Right cardiac atrium (tissue), 5 donors: ENCODE measurements at places on chromosomes 13 and 19. TPM values are rescaled to one million over a fixed set of nuclear protein-coding genes. Genes with fewer than 3 reads are reported as not detected.

The SLC15A1 gene
- total RNA-seq = 0.11 TPM

The HSPH1 gene
- total RNA-seq = 55.4 TPM

The FCAR gene
- total RNA-seq = 0.44 TPM

The CRX gene
- total RNA-seq = not detected

DNA sequence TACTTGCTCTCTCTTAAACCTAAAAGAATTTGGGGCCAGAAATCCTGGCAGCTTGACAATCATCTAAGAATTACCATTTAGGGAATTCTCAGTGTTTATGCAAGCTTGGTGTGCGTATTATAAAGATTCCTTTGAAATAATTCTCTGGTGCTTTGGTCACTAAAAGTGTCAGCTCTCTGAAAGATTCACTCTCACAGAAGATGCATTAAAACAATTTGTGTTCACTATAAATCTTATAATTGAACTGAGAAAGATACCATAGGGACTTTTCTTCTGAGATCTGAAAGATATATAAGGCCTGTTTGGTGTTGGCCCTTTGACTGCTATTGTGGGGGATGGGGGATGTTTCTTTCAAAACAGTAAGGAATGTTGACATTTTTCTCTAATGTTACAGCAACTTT lies 27.3 kb downstream of the EPSTI1 start:
- no peak for DNase-seq

- DNase-seq = no peak
These were observed 14.4 kb upstream of the TPM4 start for GRCh38 chr19:16061943-16062342.

DNA sequence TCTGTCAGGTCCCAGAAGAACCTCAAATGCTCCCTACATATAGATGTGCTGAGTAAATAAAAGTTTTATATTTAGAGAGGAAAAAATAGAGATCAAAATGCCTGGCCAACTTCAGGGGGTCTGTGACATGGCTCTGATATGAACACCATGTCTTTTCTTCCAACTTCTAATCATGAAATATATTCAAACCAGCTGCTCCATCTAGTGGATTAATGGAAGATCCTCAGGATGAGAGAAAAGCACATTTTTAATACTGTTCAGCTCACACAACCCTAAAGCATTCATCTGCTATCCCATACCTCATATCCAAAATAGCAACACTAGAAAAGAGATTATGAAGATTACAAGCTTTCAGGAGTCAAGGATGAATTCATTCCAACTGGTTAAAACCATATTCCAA lies 56.0 kb upstream of the DOCK9 start:
- DNase-seq = no peak

DNA sequence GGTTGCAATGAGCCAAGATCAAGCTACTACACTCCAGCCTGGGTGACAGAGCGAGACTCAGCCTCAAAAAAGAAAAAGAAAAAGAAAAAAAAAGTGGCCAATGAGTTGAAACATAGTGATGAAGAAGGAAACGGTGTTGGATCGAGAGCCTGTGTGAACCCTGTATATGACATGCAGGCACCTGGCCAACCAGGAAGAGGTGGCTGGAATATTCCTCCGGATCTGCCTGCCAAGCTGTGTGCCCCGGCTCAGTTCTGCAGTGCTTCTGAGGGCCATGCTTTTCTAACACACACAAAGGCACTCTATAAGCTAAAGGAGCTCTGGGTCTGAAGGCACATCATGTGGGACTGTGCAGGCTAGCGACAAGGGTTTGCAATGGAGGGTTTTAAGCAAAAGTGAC lies 3.7 kb upstream of the ZNF444 start:
- no peak for DNase-seq

- peak; percentile 69 for DNase-seq
These were observed at the start of gene F2RL3 for GRCh38 chr19:16888629-16889365. Gene F2RL3 (plus strand): TSS chr19:16888999. CDS start chr19:16889190, 191 bp downstream.

DNA sequence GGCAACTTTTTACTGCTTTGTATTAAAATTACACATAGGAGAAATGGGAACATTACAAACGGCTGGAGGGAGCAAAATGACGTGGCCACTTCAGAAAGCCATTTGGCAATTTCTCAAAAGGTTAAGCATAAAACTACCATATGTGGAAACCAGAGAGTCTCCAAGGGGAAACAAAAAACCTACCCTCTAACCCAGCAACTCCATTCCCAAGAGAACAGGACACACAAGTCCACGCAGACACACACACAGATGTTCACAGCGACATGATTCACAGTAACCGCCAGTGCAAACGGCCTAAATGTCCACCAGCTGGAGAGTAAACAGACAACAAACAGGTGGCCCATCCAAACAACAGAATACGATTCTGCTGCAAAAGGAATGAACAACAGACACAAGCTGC lies 37.2 kb downstream of the STK24 start:
- DNase-seq = no peak

GRCh38 chr13:64482373-64482772 lies 2747.8 kb downstream of the PCDH9 start:
- DNase-seq = no peak

- no peak for DNase-seq
These were observed 114.4 kb upstream of the ZNF507 start for GRCh38 chr19:32231020-32231419.

DNA sequence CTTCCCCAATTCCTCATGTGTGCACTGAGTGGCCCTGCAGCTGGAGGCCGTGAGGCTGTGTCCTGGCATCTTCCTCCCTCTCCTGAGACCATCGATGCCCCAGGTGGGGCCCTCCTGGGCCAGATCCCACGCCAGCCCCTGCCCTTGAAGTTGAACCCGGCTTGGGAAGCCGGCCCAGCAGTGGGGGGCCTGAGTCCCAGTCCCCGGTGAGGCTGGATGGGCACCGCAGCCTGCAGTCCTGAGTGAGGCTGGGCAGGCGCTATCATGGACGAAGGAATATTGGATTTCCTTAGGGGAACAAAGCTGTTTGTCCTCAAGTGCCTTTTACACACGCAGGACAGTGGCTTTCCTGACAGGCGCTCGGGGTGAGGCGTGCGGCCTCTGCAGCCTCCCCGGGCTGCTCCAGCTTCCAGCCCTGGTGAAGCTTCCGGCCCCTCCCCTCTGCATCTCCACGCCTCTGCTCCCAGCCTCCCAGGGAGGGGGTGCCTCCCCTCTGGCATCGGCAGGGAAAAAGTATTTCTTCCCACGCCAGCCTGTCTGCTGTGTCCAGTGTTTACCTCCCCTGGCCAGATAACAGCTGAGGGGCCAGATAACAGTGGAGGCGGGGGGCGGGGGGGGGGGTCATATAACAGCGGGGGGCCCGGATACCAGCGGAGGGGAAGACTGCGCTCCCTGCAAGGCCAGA lies 159.5 kb downstream of the KDM4B start:
- peak; percentile 94 for DNase-seq

DNA sequence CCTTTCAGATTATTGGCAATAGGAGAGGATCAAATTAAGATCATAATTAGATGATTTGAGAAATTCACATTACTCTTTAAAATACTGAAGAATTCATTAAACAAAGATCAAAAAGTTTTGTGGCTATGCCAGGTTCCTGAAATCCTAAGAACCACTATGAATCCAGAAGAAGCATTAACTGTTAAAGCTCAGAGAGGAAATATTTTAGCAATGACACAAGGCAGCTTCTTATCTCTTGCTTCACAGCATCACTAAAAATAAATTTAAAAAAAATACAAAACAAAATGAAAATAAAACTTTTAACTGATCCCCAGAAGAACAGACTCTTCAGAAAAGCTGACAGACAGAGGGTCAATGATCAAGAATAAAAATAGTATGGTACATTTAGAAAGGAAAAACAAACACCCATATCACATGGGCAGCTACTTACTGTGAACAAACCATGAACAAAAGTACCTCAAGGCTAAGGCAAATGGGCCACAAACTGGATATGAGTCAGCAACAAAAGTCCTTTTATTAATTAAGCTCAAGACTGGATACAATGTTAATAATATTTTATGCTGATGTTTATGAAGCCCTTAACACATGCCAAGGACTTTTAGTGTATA lies 19.6 kb downstream of the RNF6 start:
- no peak for DNase-seq

DNA sequence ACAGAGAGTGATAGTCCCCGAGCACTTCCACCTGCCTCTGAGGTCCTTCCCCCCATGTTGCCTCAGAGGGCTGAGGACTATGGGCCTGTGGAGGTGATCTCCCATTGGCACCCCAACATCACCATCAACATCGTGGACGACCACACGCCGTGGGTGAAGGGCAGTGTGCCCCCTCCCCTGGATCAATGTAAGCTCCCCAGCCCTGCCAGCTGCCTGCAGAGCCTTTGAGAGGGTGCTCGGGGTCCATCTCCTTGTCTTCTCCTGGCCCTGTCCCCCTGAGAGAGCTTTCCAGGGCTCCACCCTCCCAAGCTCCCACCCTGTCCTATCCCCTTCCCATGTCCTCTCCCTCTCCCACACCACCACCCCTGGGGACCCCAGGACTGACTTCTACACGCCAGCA lies 14.9 kb upstream of the RELB start:
- DNase-seq = no peak

DNA sequence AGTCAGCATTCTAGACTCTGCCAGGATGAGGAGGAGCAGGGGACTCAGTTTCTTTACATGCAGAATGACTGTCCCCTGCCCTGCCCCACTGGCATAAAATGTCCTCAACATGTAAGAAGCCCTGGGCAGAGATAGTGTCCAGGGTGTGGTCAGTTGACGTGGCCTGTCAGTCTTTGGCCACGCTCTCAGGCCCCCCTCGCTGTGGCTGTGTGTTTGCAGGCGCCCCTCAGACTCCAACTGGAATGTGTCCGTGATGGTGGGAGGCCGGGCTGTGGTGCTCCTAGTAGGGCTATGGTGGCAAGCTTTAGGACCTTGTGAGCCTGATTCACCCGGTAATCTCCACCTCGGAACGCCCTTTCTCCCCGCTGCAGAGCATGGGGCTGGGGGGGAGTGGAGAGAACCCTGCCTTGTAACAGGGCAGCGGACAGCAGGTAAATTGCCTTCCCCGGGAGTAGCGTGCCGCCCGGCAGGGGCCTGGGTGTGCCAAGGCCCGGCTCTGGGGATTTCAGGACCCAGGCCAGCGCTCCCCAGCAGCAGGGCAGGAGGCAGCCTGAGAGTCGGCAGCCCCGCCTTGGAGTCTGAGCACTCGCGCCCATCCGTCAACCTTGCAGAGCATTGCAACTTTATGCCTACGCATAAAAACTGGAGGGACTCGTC lies 62.3 kb downstream of the CHST8 start:
- no peak for DNase-seq

- no peak for DNase-seq
These were observed 149.0 kb upstream of the SOX1 start for GRCh38 chr13:111917901-111918300.

DNA sequence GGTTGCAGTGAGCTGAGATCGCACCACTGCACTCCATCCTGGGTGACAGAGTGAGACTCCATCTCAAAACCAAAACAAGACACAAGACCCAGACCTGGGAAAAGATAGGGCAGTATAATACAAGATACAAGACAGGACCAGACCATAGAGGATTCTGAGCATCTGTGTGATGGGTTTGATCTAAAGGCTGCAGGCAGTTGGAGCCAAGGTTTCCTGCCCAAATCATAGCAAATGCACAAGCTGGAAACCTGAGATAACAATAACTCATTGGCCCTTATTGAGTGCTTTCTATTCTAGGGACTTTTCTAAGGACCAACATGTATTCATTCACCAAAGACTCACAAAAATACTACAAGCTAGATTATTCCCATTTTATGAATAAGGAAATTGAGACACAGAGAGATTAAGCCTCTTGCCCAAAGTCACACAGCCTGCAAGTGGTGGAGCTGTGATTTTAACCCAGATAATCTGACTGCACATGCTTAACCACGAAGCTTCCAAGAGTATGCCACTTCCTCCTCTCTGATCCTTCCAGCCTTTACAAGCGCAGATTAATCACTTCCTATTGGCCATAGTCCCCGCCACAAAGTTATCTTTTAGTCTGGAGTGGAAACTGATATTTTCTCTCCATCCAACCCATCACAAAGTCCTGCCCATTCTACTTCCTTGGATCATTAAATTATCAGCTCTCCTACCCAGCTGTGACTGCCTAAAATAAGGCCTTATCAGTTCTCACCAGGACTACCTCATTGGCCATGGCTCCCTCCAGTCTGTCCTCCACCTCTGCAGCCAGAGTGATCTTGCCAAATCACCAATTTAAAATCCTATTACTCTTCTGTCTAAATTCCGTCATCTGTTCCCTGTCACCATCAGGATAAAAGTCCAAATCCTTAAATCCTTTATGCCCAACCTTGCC lies 147.2 kb downstream of the FLT1 start:
- no peak for DNase-seq

DNA sequence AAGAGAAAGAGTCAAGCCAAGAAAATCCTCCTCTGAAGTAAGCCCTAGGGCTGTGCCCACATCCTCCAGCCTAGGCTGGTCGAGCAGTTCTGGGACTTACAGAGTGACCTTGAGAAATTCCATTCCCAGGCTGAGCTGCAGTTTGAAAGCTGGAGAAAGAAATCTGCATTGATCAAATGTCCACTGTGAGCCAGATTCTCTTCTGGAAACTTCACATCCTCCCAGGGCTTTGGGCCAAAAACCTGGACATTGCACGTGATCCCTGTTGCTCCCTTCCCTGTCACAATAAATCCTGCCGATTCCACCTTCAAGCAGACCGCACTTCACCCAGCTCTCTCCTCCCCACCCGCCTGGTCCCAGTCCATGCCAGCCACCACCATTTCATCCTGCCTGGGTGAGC lies 15.7 kb downstream of the TMEM143 start:
- DNase-seq = no peak

DNA sequence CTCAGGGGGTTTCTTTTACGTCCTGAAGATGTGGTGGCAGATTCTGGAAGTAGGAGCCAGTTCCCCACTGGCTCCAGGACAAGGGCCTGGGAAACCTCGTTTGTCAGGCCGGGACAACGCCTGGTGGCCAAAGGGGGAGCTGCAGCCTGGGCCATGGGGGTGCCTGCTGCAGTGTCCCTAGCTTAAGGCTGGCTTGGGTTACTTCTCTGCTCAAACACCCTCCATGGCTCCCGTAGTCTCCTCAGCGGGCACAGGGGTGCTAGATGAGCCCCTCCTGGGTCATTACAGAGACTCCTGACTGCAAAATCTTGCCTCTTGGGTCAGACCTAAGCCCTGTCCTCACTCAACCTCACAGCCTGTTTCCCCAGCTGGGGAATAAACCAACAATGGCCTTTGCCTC lies 14.7 kb downstream of the CILP2 start:
- peak; percentile 43 for DNase-seq

DNA sequence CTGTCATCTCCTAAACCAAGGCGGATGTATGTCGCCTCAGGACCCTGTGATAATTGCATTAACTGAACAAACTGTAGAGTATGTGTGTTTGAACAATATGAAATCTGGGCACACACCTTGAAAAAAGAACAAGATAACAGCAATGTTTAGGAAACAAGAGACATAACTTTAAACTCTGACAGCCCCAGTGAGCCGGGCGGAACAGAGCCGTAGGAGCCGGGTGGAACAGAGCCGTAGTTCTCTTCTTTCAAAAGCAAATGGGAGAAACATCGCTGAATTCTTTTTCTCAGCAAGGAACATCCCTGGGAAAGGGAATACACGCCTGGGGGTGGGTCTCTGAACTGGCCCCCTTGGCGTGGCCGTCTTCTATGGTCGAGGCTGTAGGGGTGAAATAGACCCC lies 31.8 kb upstream of the ZNF675 start:
- DNase-seq = no peak

DNA sequence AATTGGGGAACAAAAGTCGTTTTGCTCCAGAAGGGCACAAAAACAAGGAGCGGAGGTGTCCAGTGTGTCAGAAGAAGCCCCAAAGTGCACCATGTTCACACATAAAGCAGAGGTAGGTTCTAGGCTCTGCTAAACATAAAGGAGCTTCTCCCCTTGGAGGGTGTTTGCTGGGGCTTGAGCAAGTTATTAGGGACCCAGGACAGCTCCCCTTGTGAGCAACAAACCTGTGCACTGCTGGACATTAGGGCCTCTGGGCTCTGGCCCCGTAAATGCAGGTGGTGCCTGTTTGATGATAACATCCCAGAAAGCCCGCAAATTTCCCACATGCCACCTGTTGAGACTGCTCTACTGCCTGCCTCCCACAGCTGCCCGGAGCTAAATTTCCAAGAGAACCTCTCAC lies 10.8 kb downstream of the RCN3 start:
- no peak for DNase-seq
